Hepatocyte (in vitro differentiated cells): ENCODE measurements at places on chromosomes 11 and 22. TPM values are rescaled to one million over a fixed set of nuclear protein-coding genes. Genes with fewer than 3 reads are reported as not detected.

DNA sequence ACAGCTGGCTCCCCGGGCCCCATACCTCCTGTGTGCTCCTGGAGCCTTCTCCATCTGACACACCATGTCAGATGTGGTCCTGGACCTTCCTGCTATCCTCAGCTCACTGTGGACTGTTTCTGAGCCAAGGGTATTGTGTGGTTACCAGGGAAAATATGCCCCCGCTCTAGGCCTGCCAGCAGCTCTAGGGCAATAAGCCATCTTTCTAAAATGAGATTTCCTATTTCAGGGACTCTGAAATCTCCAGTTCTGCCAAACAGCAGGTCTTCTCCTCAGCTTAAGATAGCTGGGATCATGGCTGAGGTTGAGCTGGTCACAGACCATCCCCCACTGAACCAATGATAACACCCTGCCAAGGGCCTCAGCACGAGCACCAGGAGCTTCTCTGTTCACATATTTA is 227.6 kb downstream of the ST3GAL4 start:
- no peak for DNase-seq
- H3K36me3 ChIP-seq: no peaks in the 10 kb centered on the region
- H3K4me1 ChIP-seq: no peaks in the 10 kb centered on the region
- H3K27ac ChIP-seq: no peak overlapping the region
- H3K4me3 ChIP-seq: no peak overlapping the region

GRCh38 chr11:119651802-119652584 is 77.0 kb downstream of the NECTIN1 start:
- no peaks in the 10 kb centered on the region for H3K27me3 ChIP-seq
- H3K36me3 ChIP-seq: no peaks in the 10 kb centered on the region
- H3K4me1 ChIP-seq: no peaks in the 10 kb centered on the region
- no peak for DNase-seq
- no peak overlapping the region for H3K27ac ChIP-seq
- no peak overlapping the region for H3K4me3 ChIP-seq

GRCh38 chr11:122863704-122864326 is 18.7 kb upstream of the JHY start:
- no peaks in the 10 kb centered on the region for H3K4me1 ChIP-seq
- H3K27me3 ChIP-seq: peaks cover 23% of the 10 kb centered on the region
- H3K27ac ChIP-seq: no peak overlapping the region
- no peaks in the 10 kb centered on the region for H3K36me3 ChIP-seq
- no peak overlapping the region for H3K4me3 ChIP-seq

- H3K4me1 ChIP-seq: peaks cover 22% of the 10 kb centered on the region
- no peak overlapping the region for H3K4me3 ChIP-seq
- DNase-seq: no peak
- no peak overlapping the region for H3K27ac ChIP-seq
- H3K36me3 ChIP-seq: no peaks in the 10 kb centered on the region
- H3K27me3 ChIP-seq: no peaks in the 10 kb centered on the region
Observed at GRCh38 chr11:96014217-96014616, 90.3 kb upstream of the MTMR2 start.

GRCh38 chr11:12434325-12434654 is 56.9 kb downstream of the PARVA start:
- H3K27me3 ChIP-seq: no peaks in the 10 kb centered on the region
- DNase-seq: no peak
- H3K4me3 ChIP-seq: no peak overlapping the region
- H3K27ac ChIP-seq: peak overlapping the region; percentile 91
- peaks cover 43% of the 10 kb centered on the region for H3K4me1 ChIP-seq
- H3K36me3 ChIP-seq: no peaks in the 10 kb centered on the region

DNA sequence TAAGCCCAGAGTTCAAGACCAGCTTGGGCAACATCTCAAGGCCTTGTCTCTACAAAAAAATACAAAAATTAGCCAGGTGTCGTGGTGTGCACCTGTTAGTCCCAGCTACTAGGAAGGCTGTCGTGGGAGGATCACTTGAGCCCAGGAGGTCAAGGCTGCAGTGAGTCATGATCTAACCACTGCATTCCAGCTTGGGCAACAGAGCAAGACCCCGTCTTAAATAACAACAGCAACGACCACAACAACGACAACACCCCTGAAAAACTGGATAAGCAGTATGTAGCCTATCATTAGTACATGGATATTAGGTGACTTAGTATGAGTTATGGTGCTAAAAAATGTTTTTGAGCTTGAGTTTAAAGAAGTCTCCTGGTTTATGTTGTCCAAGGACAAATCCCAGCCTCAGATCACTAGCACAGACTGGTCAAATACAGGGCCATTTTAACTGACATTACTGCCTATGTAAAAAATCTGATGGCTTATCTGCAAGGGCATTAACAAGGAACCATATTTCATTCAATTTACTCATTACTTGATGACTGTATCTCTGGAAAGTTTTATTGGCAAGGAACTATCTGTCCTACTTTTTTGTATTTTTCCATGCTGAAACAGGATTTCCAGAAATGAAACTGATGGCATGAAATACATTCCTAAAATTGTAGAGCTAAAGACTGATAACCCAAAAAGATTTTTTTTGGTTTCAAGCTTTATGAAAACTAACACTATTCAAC is 23.4 kb downstream of the C2CD3 start:
- H3K4me1 ChIP-seq: no peaks in the 10 kb centered on the region
- no peak overlapping the region for H3K4me3 ChIP-seq
- H3K36me3 ChIP-seq: no peaks in the 10 kb centered on the region
- no peaks in the 10 kb centered on the region for H3K27me3 ChIP-seq
- DNase-seq: no peak
- no peak overlapping the region for H3K27ac ChIP-seq

GRCh38 chr11:111526501-111526900 is 11.9 kb downstream of the HOATZ start:
- no peaks in the 10 kb centered on the region for H3K27me3 ChIP-seq
- H3K27ac ChIP-seq: no peak overlapping the region
- H3K36me3 ChIP-seq: no peaks in the 10 kb centered on the region
- H3K4me3 ChIP-seq: no peak overlapping the region

- H3K27me3 ChIP-seq: no peaks in the 10 kb centered on the region
- H3K4me1 ChIP-seq: no peaks in the 10 kb centered on the region
- H3K4me3 ChIP-seq: no peak overlapping the region
- H3K27ac ChIP-seq: no peak overlapping the region
- no peak for DNase-seq
Observed at GRCh38 chr11:3631331-3631730, 10.5 kb downstream of the ART5 start.

ADAMTS8 gene
- 1.9 and 2.3 TPM in 2 replicates for total RNA-seq
